ENCODE measurements at places on chromosomes 7 and 10.

DNA sequence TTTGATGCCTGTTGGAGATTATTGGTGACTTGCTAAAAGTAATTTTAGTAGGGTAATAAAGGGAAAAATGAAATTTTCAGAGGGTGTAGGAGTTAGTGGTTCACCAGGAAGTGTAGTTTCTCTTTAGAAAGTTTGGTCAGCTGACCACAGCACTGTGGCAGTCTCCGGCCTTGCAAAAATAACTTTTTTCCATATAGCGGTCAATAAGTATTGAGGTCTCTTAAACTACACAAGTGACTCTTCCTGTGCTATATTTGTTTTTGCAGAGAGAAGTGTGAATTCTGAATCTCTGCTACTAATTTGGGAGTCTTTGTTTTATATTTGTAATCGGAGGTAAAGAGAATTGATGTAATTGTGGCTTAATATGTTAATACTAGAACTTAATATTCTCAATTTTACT is 24.3 kb downstream of the PTPN12 start:
- ATAC-seq, result peak; percentile 88

DNA sequence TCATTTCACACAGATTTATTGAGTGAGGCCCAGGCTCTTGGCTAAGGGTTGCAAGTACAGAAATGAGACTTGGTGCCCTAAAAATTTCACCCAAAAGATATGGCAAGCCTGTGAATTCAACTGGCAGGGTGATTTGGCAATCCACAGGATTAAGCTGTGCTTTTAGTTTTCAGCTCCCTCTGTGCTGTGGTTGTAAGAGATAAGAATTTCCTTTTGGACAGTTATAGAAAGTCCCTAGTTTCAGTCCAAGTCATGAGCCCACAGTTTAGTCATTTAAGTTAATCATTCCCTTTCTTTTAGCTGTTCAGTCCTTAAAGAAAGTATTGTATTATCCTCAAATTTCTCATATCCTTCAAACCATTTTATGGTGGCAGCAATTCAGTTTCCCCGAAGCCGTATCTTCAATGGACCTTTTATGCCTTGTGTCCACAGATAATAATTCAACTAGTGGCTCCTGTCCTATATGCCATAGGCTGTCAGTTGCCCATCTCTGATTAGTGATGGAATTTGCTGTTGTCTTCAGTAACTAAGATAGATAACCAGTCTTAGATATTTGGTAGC is 73.4 kb upstream of the NAMPT start:
- ATAC-seq, result no peak

DNA sequence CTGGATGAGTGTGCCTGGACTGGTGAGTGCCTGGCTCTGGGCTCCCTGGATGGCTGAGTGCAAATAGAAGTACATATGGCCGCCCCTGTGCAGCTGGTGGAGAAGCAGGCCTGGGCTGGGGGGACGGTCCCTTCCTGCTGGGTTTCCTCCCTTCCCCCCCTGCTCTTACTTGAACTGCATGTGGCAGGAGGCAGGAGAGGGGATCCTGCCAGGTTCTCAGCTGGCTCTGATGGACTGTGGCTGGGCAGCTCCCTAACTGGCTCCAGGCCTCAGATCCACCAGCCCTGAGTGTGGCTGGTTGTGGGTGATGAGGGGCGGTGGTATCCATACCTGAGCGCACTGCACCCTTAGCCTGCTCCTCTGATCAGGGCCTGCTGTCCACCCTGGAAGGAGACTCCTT is 26.9 kb downstream of the ADCY1 start:
- no peak for ATAC-seq

GRCh38 chr10:69324583-69324982 is 46.3 kb downstream of the HK1 start:
- no peak for ATAC-seq

- ATAC-seq, result peak; percentile 9
Observed at GRCh38 chr10:87861566-87861952, 1.8 kb downstream of the KLLN start.

DNA sequence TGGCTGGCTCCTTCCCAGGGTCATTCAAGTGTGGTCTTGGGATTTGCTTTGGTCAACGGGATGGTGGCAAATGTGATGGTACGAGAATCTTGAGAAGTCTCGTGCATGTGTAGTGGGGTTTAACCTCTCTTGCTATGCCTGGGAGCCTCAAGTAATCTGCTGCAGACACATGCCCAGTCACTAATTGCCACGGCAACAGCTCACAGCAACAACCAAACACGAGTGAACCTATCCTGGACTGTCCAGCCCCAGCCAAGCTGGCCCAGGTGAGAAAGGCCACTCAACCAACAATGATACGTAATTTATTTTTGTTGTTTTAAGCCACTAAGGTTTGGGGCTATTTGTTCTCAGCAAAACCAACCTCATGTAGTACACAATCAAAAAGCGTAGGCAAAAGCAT is 38.1 kb upstream of the DDC start:
- ATAC-seq, result no peak

DNA sequence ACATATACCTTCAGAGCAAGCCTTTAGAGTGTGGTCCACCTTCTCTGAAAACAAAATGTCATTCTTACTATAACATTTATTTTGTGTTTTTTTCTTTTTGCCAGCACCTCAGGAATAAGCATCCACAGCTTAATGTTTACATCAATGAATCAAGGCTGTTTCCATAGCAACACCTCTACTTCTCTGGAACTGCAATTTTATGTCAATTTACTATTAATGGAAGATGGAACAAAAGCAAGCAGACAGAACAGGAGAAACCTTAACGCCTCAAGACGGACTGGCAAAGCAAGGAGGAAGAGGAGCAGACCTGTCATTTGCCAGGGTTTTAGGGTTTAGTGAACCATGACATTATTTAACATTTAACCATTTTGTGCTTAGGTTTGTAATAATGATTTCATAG is 63.1 kb downstream of the PRR15 start:
- no peak for ATAC-seq

GRCh38 chr10:124657806-124658205 is 86.4 kb downstream of the FAM53B start:
- peak; percentile 78 for ATAC-seq

- ATAC-seq, result no peak
Observed at GRCh38 chr7:131506597-131506996, 49.8 kb downstream of the PODXL start.

- ATAC-seq, result no peak
Observed at GRCh38 chr7:91280604-91281003, 16.4 kb downstream of the FZD1 start.

DNA sequence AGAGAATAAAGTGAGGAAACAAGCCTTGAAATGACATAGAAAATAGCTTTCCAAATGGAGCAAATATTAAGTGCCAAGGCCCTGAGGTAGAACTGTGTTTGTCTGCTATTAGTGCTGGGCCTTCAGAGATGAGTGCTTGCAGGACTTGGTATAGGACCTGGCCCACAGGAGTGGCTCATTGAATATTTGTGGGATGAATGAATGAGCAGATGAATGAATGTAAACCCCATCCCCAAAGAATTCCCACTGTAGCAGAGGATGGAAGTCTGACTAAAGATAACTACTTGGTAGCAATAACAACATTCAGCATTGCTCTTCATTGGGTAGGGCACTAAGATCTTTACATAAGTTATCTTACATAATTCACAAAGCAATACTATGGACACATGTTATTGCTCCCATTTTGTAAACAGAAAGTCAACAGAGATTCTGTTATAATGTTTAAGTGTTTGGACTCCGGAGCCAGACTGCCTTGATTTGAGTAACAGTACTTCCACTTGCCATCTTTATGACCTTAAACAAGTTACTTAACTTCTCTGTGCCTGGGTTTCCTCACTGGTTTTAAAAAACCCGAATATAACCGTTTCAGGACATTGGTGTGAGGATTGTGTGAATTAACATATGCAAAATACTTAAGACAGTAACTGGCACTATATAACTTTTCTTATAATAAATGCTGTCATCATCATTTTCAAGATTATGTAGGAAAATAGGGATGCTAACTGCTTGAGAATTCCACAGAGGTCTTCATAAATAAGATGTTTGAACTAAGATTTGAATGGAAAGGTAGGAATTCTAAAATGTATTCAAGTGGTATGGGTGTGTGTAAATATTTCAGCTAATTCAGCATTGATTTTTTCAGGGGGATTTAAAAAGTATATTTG is 141.9 kb downstream of the PRKG1 start:
- ATAC-seq, result peak; percentile 34

DNA sequence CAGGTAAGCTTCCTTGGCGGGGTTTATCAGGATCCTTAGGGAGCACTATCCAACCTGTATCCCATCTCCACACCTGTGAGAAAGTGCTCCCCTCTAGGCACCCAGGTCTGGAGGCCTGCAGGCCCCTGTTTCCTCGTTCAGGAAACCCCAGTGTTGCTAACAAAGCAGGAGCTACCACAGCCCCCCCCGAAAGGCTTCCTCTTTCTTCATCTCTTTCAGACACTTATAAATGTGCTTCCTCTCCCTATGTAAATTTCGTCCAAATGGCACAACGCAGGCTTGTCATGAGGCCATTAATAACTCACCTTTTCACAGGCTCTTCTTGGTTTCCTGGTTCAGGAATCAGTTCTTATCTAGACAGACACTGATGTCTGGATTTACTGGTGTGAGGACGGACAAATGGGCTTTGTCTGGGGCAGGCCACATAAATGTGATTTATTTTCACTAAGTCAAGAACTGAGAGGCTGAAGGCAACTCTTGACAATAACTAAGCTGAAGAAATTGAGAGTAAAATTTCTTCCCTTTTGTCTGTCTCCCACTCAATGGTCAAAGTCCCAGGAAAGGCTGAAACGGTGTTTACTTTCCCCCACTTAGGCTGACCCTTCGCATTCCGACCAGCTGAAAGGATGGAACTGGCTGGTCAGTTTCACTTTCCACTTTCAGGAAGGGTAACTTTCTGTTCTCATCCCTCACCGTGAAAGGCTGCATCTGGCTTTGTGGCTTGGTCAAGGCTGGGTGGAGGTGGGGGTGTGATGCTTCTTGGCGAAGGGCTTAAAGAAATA is 46.8 kb downstream of the PIK3AP1 start:
- peak; percentile 92 for ATAC-seq

DNA sequence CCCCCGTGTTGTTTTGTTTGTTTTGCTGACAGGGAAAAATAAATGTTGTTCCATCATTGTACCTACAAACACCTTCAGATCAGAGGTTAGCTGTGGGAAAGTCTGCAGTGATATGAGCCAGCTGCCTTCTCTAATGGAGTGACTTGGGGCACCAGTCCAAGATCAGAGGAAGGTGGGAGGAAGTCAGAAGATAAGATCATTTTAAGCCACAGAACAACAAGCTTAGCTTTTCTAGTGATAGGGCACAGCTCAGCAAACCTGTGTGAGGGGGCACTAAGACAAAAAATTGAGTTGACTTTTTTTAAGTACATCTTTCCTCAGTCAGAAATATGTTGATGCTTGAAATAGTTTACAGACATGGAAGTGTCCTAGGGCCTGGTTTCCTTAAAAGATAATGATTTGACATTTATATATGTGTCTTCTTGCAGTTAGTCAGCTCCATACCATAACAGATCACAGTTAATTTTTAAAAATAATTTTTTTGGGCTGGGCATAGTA is 240.3 kb upstream of the KAT6B start:
- ATAC-seq, result peak; percentile 41

- ATAC-seq, result no peak
Observed at GRCh38 chr10:20622531-20623211, 274.4 kb downstream of the NEBL start.

DNA sequence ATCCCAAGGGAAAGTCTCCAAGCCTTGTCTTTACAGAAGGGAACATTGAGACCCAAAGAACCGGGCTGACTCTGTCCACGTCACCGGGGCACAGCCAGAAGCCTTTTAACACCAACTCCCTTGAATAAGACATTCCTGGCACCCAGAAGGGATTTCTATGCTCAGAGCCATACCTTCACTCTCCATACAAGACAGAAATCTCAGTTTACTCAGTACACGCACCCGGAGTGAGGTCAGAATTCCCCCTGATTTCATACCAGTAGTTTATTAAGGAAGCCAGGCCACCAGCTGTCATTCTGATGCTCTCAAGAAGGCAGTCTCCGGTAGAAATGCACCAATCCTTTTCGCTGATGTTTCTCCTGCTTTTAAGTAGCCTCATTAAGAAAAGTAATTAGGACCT is 134.2 kb upstream of the KCNMA1 start:
- ATAC-seq, result no peak

- ATAC-seq, result peak; percentile 84
Observed at GRCh38 chr10:45557275-45557905, 115.2 kb downstream of the ZFAND4 start.

DNA sequence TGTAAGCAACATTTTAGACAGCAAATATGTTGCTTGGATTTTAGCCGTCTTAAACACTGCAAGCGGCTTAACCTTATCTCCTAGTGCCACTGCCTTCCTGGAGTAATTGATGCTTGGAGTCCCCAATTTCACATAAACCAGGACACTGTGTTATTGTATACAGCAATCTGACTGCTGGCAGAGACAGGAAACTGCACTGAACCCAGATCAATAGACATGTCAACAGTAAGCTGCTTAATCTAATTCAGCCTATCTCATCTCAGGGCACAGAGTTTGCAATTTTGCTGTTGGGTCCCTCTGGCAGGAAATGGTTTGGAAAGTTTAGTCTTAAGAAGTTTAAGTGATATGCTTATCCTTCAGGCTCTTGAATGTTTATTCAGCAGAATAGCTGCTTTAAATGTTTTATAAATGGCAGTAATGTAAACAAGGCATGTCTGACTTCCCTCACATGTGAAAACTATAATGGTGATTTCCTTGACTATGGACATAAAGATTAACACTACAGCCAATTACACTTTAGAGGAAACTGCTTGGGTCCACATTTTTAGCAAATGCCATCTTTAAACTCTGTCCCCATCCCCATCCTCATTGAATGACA is 598.6 kb downstream of the PARD3 start:
- ATAC-seq, result no peak

DNA sequence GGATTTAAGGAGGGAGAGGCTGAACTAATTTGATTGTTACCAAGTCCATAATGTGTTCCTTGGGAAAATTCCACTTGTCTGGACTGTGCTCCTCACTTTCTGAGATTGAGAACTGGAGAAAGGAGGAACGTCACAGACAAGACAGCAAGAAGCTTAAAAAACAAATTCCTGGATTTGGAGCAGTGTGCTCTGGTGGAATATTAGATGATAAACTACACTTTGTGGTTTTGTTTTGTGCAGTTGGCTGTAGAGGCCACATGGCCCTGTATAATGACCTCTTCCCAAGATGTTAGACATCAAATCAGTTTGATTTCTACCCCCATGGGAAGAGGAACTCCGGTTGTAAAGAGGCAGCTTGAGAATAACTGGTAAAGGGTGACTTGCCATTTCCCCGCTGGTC is 421.3 kb upstream of the GALNT17 start:
- ATAC-seq, result no peak

DNA sequence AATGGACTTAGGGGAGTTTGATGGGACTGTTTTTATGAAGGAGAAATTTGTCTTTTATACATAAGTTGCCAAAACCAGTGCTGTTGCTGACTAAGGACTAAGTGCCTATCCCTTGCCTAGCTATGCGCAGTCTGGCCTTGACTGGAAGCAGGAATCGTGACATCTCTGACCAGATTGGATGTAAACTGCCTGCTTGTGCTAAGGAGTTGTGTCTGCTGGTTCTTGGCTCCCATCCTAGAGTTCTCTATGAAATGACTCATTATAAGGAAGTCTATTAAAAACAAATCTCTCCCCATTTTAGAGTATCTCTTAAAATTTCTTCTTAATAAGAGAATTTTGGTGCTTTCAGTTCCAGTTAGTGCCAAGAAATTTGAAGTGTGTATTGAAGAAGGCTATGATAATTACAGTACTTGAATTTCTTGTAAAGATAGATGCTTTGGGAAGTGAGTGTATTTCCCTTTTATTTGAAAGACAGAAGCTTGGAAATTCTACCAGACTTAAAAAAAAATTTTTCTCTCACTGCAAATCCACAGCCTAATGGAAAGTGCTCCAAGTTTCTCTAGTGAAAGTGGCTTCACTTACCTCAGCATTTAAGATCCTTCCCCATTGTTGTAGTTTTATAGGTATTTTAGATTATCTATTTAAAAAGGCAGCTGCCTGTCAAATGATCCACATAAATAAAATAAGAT is 77.6 kb downstream of the BICC1 start:
- ATAC-seq, result no peak
